ENCODE measurements at places on chromosomes 7 and 10.

- no peak for DNase-seq
Measured at GRCh38 chr10:88039496-88040200, 176.2 kb downstream of the PTEN start.

GRCh38 chr7:6571160-6571779 lies 6.0 kb upstream of the ZDHHC4 start:
- no peak for DNase-seq

GRCh38 chr7:95375591-95376257 lies 20.5 kb downstream of the PON3 start:
- no peak for DNase-seq

DNA sequence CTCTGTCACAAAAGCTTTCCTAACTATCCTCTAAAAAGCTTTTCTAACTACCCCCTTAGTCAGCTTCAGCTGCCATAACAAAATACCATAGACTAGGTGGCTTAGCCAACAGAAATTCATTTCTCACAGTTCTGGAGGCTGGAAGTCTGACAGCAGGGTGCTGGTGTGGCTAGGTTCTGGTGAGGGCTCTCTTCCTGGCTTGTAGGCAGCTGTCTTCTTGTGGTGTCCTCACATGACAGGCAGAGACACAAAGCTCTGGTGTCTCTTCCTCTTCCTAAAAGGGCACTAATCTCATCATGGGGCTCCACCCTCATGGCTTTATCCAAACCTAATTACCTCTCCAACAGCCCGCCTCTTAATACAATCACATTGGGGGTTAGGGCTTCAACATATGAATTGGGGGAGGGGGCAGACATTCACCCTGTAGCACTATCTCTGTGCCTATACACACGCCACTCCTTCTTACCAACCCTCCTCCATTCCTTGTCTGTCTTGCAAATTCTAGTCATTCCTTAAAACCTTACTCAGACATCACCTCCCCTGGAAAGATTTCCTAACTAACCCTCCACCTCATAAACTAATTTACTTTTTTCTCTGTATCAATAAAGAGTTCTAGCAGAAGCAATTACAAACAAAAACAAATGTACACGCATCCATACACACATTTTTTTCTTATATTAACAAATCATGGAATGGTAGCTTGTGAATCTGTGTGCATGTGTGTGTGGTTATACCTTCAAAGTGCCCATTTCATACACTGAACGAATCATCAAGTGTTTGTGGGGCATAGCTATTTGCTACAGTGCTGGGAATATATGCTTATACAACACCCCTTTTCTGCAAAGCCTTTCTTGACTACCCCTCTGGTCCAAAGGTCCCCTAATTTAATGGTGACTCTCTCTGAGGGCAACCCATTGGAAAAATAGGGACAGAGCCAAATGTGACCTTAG lies 26.4 kb downstream of the RHOBTB1 start:
- no peak for DNase-seq

DNA sequence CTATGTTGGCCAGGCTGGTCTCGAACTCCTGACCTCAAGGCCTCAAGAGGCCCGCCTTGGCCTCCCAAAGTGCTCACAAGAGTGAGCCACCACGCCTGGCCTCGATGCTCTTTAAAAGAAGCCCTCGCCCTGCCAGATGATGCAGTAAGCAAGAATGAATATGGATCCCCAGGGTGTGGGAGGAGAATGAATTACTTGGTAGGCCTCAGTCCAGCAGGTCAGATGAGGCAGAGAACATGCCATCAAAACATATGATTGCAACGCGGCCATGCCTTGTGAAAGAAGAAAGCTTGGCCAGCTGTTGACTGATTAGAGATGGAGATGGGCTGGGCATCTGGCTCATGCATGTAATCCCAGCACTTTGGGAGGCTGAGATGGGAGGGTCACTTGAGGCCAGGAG lies 68.7 kb downstream of the CAMK1D start:
- no peak for DNase-seq

DNA sequence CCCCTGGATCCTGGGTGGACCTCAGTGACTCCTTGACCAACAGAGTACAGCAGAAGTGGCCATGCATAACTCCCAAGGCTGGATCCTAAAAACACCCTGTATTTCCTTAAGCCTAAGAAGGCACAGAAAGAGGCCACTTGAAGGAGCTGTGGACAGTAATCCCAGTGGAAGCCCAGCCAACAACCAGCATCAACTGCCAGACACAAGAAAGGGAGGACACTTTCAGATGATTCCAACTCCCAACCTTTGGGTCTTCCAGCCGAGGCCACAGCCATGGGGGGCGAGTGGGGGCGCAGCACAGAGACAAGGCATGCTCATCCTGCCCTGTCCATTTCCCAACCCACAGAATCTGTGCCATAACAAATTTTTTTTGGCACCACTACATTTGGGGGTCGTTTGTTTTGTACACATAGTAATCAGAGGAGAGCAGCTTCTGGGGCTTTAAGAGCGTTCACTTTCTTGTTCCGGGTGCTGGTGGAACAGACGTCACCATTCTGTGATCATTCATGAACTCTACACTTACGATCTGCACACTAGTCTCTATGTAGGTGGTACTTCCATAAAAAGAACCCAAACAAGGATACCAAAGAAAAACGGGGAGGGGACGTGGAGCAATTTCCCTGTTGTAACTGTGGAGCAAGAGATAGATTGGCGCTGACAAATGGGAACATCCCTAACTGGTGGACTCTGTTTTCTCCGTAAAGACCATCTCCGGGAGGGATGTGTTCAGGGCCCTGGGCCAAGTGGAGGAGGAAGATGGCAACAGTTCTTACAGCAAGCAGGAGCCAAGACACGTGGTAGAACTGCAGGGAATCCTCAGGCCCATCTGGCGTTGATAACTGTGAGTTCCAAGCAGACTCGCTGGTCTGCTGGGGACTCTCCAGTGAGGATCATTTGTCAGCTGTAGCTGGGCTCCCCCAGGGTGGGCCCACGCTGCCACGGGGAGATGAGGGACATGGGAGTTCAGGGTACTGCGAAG lies 6.0 kb upstream of the SLC29A3 start:
- no peak for DNase-seq

DNA sequence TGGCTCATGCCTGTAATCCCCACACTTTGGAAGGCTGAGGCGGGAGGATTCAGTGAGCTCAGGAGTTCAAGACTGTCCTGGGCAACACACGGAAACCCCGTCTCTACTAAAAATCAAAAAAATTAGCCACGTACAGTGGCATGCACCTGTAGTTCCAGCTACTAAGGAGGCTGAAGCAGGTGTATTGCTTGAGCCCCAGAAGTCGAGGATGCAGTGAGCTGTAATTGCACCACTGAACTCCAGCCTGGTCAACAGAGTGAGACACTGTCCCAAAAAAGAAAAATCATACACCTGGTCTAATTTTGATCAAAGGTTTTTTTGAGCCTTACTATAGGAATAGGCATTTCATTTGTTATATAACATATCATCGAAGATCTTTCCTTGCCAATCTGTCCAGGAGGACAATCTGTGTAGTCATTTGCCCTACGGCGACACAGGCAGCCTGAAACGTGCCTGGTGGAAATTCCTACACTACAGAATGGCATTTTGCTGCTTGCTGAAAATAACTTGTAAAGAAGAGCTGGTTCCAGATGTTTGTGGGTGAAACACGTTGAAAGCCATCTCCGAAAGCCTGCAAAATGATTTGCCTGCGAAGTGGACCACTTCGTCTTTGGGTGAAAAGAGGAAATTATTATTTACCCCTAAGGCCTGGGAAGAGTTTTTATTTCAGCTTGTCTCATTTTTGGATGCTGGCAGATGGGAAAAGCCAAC lies 31.3 kb upstream of the GDI2 start:
- DNase-seq = no peak

- DNase-seq = peak; percentile 8
Measured at GRCh38 chr10:78551184-78552005, 517.4 kb upstream of the ZMIZ1 start.

GRCh38 chr10:60208676-60209269 lies 180.9 kb downstream of the ANK3 start:
- DNase-seq = no peak

DNA sequence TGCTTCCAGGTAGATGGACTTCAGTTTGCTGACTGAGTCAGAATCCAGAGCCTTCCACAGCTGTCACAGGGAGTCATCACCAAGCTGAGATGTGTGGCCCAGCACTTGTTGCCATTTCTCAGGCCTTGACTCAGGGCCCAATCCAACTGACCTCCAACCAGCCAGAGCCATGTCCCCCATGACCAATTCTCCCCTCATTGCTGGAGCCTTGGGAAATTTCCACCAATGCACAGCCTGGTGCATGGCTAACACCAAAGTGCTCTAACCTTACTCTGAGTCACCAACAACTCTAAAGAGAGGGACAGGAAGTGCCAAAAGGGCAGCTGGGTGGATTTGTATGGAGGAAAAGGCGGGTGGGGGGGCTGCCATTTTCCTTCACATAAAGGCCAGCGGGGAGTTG lies 13.4 kb upstream of the GLI3 start:
- no peak for DNase-seq

DNA sequence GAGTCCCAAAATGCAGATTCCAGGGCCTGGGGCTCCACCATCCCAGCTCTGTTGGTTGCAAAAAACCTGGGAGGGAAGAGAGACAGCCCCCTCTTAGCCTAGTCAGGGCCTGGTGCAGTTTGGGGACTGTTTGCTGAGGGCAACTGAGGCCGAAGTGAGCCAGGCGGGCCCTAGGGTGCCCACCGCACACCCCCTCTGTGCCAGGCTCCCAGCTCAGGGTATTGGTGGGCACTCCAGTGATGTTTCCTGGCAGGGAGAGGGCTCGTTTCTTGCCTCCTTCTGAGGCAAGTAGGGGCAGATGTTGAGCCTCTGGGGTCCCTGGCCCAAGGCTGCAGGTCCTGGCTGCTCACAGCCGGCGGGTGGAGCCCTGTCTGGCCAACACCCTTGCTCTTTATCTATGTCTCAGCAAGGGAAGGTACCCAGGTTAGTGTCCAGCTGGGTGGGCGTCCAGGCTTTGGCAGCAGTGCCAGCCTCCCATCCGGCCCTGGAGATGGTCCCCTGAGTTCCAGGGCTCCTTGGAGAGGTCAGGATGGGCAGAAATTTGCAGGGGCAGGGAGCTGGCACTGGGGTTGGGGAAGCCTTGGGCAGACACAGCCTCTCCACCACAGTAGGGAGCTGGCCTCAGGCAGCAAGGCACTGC lies 37.8 kb downstream of the KCTD7 start:
- no peak for DNase-seq

DNA sequence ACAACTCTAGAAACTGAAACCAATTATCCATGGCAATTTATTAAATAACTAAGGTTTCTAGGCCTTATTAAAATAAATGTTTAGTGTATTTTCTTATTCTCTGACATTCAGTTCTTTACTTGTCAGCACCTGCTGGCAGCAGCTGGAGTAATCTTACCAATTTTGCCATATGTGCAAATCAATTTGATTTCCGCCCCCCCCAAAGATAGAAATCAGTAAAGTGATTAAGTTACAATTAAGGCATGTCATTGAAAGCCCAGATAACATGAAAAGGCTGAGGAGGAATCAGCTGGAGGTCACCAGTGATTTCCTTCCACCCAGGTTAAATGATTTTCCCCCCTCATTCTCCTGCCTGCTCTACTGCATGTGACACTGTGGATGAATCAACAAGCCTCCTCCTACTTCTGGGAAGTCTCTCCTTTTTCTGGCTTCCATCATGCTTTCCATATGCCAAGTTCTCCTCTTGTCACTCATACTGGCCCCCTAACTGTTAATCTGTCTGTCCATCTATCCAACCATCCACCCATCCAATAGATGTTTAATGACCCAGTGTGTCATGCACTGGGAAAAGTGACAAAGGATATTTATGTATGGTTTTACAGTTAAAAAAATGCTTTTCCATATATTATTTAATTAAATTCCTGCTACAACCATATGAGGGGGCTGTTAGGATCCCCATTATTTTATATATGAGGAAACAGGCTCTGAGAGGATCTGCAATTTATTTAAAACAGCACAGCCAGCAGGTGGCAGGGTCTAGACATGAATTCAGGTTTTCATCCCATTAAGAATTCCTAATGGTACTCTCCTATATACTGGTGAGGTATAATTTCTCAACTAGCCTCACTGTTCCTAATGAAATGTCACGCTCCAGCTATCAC lies 116.5 kb downstream of the ATXN7L1 start:
- DNase-seq = peak; percentile 76

GRCh38 chr7:139033346-139034114 lies 2.3 kb downstream of the ZC3HAV1L start:
- DNase-seq = no peak

GRCh38 chr7:23105086-23105643 lies 420 bp upstream of the KLHL7 start:
- no peak for DNase-seq

DNA sequence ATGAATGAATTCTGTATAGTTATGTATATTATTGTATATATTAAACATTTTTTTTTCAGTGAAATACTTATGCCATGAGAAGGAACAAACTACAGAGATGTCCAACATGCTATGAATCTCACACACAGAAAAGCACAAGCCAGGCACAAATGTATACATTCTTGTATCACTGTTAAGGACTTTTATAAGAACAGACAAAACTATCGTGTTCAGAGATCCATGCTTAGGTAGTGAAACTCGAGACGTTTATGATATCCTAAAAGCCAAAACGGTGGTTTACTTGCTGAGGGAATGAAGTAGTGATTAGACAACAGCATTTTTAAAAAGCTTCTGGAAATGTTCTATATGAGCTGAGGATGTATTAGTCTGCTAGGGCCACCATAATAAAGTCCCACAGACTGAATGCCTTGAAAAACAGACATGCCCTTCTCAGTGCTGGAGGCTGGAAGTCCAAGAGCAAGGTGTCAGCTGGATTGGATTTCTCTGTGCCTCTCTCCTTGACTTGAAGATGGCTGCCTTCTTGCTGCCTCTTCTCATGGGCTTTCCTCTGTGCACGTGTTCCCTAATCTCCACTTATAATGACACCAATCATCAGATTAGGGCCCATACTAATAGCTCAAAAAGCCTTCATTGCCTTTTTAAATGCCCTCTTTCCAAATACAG lies 4.3 kb downstream of the MKI67 start:
- no peak for DNase-seq

GRCh38 chr10:78724846-78725245 lies 343.9 kb upstream of the ZMIZ1 start:
- DNase-seq = no peak

DNA sequence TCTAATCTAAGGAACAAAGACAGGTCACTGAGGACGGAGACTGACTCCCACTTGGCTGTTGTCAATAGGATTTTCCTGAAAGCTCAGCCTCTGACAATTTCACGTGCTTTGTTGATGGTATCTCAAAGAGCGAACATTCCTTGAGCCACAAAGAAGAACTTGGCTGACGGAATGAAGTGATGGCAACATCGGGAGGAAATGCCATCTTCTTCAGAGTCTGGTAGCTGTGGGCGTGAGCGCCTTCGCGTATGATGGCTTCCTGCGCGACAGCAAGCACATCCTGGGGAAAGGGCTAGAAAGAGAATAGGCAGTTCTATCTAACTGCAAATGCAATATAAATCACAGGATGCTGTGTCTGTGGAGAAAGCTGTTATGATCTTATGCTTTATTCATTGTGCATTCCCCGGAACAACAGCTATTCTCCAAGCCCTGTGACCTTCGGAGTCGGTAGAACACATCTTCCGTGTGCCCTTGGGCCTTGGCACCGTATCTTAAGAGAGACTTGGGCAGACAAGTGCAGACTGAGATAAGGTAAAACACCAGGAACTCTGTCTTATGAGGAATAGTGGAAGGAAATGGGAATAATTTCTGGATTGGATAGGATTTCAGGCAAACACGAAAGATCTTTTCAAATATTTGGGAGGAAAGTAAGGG lies 19.6 kb upstream of the GTPBP4 start:
- DNase-seq = no peak

Measured in COLO829 (cell line).